ENCODE measurements at places on chromosomes 7 and 10.

GRCh38 chr10:124353091-124353815 is 65.5 kb downstream of the OAT start:
- no peak for DNase-seq

DNA sequence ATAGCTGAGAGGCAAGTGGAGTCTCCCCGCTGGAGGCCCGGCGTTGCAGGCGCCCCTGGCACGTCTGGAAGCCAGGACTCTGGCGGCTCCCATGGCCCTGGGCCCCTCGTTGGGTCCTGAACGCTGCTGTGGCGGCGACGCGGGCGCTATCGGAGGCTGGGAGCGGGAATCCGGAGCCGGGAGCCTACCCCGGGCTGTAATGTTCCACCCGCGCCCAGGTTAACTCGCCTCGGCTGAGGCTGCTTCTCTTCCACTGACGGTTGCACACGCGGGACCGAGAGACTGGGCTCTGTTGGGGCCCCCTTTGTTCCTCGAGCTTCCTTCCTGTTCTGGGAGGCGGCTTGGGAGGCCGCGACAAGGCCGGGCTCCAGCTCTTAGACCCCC is 1.3 kb upstream of the HOXA5 start:
- DNase-seq, result no peak

DNA sequence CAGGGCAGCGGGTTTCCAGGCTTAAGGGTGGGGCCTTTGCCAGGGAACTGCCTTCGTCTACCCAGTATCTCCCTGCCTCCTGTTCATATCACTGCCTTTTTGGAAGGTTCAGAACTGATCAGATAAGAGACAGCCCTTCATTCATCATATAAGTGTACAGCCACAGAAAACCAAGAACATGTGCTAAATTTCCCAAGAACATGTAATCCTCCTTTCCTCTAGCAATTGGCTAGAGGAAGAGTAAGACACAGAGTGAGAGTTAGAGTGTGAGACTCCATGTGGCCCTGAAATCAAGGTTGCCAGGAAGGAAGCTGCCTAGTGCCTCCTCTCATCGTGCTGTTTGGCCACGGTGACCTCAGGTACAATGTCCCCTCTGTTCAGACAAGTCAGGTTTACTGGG is 770.9 kb downstream of the TNS3 start:
- no peak for DNase-seq

DNA sequence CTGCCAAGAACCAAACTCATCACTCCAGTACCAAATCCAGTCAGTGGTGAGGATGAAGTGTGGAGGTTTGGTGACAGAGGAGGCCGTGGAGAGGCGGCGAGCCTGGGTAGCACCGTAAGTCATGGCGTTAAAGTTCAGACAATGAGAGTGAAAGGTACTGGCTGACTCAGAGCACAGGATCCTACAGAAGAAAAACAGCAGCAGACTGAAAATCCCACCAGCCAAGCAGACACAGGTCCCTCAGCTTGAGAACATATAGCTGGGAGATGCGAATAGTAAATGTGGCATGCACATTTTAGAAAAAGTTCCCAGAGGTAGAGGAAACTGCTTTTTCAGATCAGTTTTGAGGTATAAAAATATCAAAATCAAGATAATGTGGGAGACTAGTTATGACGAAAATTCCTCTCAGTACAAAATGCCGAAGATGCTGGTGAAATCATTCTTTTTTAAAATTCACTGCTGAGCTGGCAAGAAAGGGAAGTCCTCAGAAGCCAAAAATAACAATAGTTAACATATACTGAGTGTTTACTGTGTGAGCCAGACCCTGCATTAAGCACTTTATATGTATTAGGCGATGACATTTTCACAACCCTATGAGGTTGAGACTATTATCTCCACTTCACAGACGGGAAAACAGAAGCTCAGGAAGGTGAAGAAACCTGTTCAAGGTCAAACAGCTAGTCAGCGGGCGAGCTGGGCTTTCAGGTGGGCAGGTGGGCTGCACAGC is 20.9 kb downstream of the PARP12 start:
- DNase-seq, result no peak

GRCh38 chr7:107860981-107861652 is 29.9 kb upstream of the DLD start:
- no peak for DNase-seq

- no peak for DNase-seq
Measured at GRCh38 chr7:45347804-45348203, 190.2 kb downstream of the RAMP3 start.

GRCh38 chr7:135253851-135254771 is 20.5 kb downstream of the STRA8 start:
- DNase-seq, result no peak

DNA sequence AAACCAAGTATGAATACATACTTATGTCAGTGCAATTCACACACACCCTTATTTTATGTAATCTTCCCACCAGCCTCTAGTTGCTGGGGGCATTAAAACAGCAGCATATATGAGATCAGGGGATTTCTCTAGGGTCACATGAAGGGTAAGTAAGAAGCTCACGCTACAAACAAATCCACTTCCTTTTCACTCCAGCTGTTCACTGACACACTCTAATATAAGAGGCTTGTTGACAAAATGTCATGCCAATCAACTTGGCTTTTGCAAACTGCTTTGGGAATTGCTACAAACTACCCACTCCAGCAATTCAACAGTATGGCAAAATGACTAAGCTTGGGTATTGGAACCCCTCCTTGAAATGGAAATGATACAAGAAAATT is 10.3 kb downstream of the FAM3C start:
- DNase-seq, result no peak

DNA sequence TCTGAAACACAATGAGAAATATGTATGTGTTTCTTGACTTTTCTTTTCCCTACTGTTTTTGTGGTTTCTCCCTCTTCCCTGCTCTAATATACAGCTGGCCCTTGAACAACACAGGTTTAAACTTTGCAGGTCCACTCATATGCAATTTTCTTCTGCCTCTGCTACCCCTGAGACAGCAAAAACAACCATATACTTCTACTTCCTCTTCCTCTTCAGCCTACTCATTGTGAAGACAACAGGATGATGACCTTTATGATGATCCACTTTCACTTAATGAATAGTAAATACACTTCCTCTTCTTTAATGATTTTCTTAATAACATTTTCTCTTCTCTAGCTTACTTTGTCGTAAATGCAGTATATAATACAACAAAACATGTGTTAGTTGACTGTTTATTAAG is 35.0 kb upstream of the DGKB start:
- no peak for DNase-seq

GRCh38 chr7:140364819-140365218 is 33.5 kb downstream of the SLC37A3 start:
- no peak for DNase-seq

DNA sequence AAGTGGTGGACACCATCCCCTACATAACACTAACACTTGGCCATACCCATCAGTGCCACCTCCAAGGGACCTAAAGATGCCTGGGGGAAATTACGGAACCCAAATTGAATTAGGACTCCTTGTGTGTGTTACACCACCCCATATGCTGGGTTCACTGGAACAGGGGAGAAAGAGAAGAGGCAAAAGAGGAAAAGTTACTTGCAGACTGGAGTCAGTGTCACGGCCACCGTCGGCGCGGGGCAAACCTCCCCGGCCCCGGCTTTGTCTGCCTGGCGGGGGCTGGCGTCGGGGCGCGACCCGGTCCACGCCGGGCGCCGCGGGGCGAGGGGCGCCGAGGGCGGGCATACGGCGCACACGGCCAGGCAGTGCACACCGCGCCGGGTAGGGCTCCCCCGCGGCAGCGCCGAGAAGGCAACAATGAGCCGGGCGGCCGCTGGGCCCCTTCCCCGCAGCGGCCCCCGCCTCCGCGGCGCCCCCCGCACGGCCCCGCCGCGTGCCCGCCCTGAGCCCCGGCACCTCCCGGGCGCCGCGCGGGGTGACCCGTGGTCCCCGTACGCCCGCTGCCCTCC is 171.1 kb downstream of the FAM107B start:
- no peak for DNase-seq

- DNase-seq, result no peak
Measured at GRCh38 chr7:26958834-26959233, 94.4 kb upstream of the SKAP2 start.

DNA sequence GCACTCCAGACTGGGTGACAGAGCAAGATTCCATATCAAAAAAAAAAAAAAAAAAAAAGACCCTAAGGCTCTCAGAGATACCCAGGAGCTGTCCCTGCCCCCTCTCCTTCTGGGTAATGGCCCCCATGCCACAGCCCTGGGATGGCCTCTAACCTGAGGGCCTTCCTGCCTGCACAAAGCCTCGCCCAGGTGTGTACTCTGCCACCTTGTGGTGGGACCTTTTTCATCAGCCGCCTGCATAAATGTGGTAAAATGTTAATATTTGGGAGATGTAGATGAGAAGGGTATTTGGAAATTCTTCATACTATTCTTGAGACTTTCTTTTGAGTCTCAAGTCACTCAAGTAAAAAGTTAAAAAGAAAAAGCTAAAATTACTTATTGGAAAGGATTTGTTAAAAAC is 46.3 kb upstream of the RNF216 start:
- peak; percentile 51 for DNase-seq

- no peak for DNase-seq
Measured at GRCh38 chr10:48251525-48252353, 22.8 kb downstream of the FRMPD2 start.

- DNase-seq, result no peak
Measured at GRCh38 chr10:100874702-100875483, 37.9 kb upstream of the SLF2 start.

DNA sequence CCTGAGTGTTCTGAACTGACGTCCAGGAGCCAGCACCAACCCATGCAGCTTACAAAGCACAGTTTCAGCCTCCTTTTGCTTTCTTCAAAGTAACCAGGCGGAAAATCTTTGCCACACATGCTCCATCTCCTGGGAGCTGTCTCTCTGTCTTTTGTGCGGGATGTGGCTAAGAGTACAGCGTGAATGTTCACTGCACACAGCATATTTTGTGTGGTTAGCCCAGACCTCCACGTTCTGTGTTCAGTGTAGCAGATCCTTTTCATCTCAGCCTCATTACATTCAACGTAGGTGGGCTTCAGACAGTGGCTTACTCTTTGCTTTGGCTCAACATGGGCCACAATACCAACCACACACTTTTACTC is 200.8 kb downstream of the TNS3 start:
- no peak for DNase-seq

- peak; percentile 68 for DNase-seq
Measured at GRCh38 chr10:30170814-30171213, 111.4 kb upstream of the JCAD start.

- DNase-seq, result peak; percentile 33
Measured at GRCh38 chr10:116490028-116490662, 55.6 kb upstream of the PNLIP start.

- DNase-seq, result no peak
Measured at GRCh38 chr7:94056796-94057207, 52.6 kb upstream of the BET1 start.

DNA sequence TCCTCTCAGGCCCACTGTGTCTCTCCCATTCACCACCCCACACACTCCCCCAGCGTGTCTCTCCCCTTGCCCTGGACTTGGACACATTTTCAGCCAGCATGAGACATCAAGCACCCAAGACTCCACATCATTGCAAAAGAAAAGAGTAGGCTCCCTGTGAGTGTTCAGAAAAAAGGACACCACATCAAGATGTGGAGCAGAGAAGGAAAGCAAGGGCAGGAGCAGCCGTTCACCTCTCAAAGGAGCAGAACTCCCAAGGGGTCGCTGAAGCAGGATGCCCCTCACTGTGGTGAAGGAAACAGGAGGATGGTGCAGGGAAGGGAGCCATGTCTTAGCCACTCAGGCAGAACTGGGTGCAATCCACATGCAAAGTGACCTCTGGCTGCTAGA is 89.9 kb upstream of the MACROH2A2 start:
- DNase-seq, result no peak

DNA sequence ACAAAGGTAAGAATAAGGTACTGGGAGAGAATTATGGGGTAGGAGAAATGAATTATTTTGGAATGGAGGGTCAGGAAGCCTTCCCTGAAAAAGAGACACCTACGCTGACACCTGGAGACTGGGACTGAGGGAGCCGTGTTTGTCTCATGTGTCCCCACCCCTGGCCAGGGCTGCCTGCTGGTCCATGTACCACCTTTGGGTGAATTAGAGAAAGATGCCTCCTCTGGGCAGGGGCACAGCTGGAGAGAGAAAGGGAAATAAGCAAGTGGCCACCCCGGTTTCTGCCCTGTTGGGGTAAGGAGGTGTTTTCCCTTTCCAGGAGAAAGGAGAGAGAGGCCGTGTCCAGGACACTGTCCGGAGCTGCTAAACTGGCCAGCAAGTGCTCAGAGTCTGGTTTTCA is 21.8 kb downstream of the UBTD1 start:
- DNase-seq, result no peak

GRCh38 chr10:56178210-56178609 is 182.8 kb downstream of the ZWINT start:
- DNase-seq, result no peak

DNA sequence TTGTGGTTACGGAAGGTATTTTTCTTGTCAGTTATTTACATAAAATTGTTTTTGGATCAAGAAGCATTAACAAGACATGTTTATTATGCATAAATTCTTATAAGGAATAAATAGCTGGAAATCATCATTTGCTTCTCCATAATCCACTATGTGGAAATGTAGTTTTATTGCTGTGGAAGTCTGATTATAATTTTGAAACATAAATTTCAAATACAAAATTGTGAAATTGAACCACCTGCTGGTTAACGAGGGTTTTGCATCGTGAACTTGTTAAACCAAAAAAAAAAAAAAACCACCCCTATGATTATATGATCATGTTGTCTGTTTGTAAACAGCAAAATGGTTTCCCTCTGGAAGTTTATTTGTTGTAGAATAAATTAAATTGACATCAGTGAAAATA is 25.9 kb downstream of the ABRAXAS2 start:
- peak; percentile 47 for DNase-seq

DNA sequence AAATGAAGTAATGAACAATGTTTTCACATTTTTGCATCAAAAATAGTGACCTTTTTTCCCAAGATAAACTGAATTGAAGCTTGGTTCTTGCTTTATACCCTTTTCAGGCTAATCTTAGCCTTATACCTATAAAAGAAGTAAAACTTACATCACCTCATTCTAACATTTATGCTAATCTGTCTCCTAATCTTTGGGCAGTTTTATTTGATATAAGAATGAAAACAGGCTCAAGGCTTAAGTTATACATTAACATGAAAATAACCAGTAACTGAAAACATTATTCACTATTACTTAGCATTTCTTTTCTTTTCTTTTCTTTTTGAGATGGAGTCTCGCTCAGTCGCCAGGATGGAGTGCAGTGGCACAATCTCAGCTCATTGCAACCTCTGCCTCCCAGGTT is 113.1 kb downstream of the HIBADH start:
- no peak for DNase-seq

DNA sequence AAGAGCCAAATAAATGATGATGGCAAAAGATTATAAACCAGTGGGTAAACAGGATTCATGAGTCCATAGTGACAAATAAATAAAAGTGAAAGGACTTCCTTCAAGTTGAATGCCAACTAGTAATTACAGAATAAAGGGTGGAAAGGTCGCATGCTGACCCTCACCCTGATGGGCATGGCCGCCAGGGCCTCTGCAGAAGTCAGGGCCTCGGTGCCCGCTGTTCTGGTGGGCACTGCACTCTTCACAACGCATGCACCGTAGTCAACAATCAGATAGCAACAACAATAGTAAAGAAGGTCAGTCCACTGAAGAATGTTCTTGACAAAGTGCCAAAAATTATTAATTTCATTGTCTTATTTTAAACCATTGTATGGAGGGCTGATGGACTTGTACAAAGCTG is 123.2 kb upstream of the LANCL2 start:
- no peak for DNase-seq

Data from hematopoietic multipotent progenitor cell treated with erythropoietin and hydrocortisone succinate and interleukin-3 and kit ligand, for 8 days (in vitro differentiated cells).